ENCODE measurements at places on chromosomes 6 and 20. TPM values are rescaled to one million over a fixed set of nuclear protein-coding genes. Genes with fewer than 3 reads are reported as not detected.

GRCh38 chr6:140773276-140773675 is 1359.4 kb upstream of the GJE1 start:
- no peak for ATAC-seq

DNA sequence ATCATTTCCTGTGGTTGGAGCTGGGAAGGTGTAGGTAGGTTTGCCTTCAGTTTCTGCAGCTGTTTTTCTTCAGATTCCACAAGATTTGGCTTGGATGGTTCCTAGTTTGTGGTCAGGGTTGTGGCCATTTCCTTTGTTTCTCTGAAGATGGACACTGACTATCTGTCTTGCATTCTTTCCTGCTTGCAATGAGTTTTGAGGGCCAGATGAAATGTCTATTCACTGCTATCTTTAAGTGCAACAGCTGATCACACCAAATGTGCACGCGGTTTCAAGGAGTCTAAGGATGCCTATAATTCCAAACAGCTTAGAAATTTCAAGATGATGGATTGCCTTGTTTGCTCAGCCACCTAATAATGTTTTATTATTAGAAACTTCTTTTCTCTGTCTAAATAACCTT is 28.4 kb downstream of the IL20RA start:
- no peak for ATAC-seq

- ATAC-seq = peak; percentile 94
Observed at GRCh38 chr20:4916971-4917881, 84.1 kb downstream of the SLC23A2 start.

- ATAC-seq = peak; percentile 3
Observed at GRCh38 chr6:3252369-3252768, 6.4 kb upstream of the PSMG4 start.

GRCh38 chr20:6407163-6407562 is 284.3 kb upstream of the FERMT1 start:
- ATAC-seq = no peak

- no peak for ATAC-seq
Observed at GRCh38 chr20:17834804-17835203, 133.8 kb downstream of the SNX5 start.

The CCNC gene
- 44.6 TPM for total RNA-seq

The ARFGEF3 gene
- total RNA-seq = 12.4 TPM
